ENCODE measurements at places on chromosomes 3 and 15.

- no peak for DNase-seq
These were observed 227.1 kb downstream of the SI start for GRCh38 chr3:164851204-164851603.

GRCh38 chr15:101303408-101303807 is 8.4 kb upstream of the SNRPA1 start:
- DNase-seq = no peak

DNA sequence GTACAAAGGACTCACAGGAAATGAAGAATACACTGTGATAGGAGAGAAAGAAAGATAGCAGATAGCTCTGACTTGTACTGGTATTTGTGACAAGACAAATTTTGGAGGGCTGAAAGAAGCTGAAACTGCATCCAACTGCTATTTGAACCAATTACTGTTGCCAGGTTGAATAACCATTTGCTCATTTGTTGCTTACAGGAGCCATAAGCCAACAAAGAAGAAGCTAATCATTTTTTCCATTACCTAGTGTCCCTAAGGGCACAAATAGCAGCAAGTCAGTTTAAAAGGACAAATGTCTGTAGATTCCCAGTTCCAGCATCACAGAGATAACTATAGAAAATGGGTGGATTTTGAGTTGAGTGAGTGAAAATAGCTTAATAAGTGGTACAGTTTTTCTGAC is 376.9 kb upstream of the ARPP21 start:
- DNase-seq = no peak

- no peak for DNase-seq
These were observed 131.0 kb downstream of the PDZRN3 start for GRCh38 chr3:73493543-73494308.

- no peak for DNase-seq
These were observed 100.4 kb upstream of the SEMA6D start for GRCh38 chr15:47616876-47617275.

- no peak for DNase-seq
These were observed 724.7 kb downstream of the AGBL1 start for GRCh38 chr15:86804406-86804805.

GRCh38 chr15:91940496-91941381 is 87.2 kb downstream of the SLCO3A1 start:
- no peak for DNase-seq

- DNase-seq = no peak
These were observed 98.6 kb downstream of the FBLN2 start for GRCh38 chr3:13647298-13648059.

- no peak for DNase-seq
These were observed 60.5 kb downstream of the SH3BP5 start for GRCh38 chr3:15271785-15272381.

DNA sequence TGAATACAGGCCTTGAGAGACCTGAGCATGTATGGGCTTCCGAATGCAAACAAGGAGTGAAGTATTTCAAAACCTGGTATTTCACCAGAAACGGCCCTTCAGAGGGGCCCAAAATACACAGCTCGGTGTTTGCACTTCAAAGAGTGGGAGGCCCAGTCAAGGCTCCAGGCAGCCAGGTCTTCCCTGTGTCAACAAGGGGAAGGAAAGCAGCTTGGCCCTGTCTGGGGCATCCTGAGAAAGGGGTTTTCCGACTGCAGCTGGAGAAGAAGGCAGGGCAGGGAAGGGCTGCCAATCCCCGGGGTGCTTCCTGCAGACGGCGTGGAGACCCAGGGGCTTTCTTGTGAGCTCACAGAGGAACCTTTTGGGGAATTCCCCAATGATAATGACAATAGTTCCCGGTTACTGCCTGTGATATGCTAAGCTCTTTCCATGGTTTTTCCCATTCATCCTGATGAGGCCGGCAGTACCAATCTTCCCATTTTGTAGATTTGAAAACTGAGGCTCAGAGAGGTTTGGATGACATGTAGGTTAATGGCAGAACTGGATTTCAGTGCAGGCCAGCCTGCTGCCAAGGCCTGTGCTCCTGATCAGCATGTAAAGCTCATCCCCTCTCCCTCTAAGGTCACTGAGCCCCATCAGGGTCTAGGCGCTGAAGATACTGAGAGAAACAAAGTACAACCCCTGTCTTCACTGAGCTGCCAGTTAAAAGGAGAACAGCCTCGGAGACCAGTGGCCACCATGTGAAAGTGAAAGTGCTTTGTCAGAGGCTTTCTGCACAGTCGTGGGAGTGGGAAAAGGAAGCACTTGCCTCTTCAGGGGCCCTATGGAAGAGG is 43.0 kb upstream of the TLE3 start:
- DNase-seq = no peak

DNA sequence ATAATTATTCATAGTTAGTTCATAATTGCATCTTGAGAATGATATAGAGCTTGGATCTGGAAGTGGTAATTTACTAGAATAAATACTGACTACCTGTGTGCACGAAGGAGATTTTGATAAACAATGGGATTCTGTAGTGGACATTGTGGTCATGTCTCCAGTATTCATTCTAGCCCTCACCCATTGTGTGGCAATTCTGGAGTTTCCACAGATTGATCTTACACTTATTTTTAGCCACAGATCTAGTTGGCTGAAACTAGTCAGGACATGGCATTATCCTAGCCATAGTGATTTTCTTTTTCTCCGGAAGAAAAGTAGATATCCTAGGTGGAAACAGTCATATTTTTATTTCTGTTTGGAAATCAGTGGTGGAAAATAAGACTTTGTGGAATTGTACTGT is 833.1 kb downstream of the NAALADL2 start:
- no peak for DNase-seq

- DNase-seq = no peak
These were observed 56.3 kb upstream of the TMCO5A start for GRCh38 chr15:37877851-37878741.

GRCh38 chr15:23866832-23867231 is 179.7 kb upstream of the NDN start:
- peak; percentile 5 for DNase-seq

- DNase-seq = no peak
These were observed 640.4 kb upstream of the ARPP21 start for GRCh38 chr3:34998902-34999301.

DNA sequence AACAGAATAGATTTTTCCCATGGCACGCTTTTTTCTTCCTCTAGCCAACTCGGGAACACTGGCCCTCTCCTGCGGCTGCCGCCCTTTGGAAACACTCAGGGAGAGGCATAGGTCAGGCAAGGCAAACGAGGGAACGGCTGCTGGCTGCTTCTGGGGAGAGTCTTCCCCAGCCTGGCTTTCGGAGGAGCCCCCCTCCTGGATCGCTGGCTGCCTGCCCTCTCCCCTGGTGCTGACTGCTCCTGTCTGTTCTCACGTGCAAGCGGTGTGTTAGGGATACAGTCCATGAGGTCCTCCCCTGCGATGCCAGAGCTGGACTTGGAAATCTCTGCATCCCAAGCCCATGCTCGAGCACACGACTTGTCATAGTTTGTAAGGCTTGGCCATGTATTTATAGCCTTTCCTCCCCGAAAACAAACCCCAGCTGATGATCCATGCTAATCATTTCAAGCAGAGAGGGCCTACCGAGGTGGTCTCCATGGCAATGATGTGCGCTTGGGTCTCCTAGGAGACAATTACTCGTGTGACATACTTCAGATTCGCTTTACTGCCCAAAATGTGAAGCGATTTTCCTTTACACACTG is 315.6 kb upstream of the ATP10A start:
- DNase-seq = no peak

DNA sequence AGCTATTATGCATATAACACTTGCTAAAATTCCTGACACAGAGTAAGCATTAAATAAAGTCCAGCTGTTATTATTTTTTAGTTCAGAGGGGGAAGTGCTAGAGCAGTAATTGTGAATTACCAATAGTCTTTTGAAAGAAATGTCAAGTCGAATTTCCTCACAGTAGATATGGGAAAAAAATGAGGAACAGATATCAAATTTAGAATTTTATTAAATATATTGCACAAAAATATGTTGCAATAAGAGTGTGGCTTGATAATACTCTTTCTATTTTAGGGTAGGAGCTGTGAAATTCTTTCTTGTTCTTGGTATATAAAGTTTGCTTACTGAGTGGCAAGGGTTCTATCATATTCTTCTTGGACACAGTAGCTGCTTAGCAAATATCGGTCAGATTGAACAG is 181.3 kb downstream of the NFKBIZ start:
- DNase-seq = no peak

DNA sequence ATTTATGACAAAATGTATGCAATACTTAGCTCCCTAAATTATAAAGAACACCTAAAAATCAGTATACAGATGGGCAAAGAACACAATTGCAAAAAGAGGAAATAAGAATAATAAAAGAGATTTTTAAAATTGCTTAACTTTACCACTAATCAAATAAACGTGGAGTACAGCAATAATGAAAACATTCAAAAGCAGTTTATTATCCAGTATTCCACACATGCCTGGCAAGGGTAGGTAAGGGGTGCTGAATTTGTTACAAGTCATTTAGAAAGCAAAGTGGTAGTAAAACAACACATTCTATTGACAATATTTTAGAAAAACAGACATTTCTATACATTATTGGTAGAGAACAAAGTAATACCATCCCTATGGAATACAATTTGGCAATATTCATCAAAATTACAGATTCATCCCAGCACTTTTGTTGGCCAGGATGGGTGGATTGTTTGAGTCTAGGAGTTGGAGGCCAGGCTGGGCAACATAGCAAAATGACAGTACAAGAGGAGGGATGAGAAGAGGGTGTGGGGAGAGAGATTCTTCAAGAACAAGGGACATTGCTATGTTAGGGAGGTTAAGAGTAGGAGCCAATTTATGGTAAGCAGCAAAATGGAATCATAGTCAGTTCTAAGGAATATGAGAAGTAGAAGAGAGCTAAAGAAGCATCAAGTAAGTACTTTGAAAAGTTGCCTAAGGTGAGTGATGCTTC is 3.7 kb upstream of the ACKR4 start:
- DNase-seq = no peak

DNA sequence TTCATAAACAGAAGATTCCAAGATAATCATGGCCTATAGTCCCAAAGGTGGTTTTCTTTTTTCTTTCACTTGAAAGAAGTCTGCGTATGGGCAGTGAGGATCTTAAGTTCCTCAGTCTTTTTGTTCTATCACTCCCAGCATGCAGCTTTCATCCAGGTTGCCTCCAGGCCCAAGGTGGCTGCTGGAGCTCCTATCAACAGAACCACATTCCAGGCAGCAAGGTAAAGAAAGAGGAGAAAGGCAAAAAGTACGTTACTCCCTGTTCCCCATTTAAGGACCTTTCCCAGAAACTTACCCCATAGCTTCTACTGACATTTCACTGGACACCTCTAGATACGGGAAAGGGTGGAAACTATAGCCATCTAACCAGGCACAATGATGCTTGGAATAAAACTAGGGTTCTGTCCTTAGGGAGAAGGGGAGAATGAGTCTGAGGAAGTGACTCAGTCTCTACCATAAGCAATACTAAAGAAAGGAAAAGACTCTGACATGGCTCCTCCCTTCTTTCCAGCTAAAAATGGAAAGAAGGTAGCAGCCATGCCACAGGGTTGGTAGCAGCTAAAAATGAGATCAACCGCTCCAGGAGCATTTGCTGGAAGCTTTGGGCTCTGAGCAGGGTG is 313.9 kb upstream of the NR2E3 start:
- no peak for DNase-seq

DNA sequence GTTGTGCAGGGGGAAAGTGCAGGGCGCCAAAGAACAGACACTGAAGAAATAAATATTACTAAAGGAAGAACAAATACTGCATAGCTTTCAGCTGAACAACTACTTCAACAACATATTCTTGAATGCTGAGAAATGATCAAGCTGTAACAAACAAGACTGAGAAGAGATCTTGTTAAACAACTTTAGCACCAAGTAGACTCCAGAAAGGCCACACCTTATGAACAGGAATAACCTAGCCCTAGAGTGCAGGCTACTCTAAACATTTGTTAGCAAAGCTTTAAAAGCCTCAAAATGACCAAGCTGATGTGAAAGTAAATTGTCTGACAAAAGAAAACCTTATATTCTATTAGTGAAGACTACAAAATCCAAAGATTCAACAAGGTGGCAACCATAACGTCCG is 83.2 kb downstream of the POLQ start:
- DNase-seq = no peak

GRCh38 chr3:9600597-9600996 is 47.0 kb upstream of the LHFPL4 start:
- peak; percentile 6 for DNase-seq

DNA sequence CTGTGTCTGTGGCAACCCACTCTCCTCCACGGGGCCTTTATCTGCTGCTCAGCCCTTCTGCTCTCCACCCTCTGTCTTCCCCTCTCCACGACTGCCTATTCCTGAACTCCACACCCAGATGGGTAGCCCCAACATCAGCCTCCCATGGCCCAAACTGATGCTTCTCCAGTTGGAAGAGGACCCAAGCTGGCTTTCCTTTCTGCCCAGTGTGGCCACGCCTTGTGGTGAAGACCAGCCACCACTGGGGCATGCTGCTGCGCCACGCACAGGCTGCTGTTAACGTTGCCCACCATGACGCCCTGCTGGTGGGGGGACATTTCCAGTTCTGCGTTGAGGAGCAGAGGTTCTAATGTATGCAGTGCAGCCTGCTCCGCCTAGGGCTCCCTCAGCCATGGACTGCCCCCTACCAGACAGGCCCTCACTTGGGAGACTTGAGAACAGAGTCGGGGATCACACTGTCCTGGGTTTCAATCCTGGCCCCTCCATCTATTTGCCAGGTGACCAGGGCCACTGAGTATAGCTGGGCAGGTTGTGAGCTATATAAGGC is 26.9 kb downstream of the CFAP100 start:
- DNase-seq = no peak

GRCh38 chr3:8443829-8444791 is 57.5 kb upstream of the LMCD1 start:
- peak; percentile 63 for DNase-seq

DNA sequence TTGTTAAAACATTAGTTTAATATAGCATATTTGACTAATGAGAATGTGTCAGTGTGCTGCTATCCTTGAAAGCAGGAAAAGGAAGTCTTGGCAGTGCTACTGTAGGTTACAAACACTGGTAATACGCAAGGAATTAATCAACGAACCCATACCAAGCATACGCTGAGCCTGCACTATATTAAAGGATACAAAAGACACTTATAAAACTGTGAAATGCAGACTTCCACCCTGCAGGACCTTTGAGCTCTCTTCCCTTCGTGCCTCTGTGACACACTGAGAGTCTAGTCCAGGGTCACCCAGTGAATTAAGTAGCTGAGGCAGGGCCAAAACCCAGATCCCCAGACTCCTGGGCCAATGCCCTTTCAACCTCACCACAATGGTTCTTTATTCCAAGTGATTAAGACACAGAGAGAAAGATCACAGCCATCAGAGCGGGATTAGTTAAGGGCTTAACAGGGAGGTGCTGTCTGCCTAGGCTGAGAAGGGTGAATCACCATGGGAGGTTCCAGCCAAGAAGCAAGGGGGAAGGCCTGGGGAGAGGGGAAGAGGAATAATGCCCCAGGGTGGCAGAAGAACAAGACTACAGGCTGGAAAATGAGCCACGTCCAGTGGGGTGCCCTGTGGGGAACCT is 6.8 kb downstream of the ANXA2 start:
- DNase-seq = no peak

Measured in hypothalamus (tissue), 51 donors.